ENCODE measurements at places on chromosomes 1 and 21. TPM values are rescaled to one million over a fixed set of nuclear protein-coding genes. Genes with fewer than 3 reads are reported as not detected.

GRCh38 chr1:108560874-108561459 lies 1.1 kb downstream of the EEIG2 start:
- H3K27me3 ChIP-seq: no peaks in the 10 kb centered on the region
- no peaks in the 10 kb centered on the region for H3K36me3 ChIP-seq
- H3K27ac ChIP-seq: peak overlapping the region; percentile 2
- no peak for DNase-seq
- H3K4me1 ChIP-seq: peaks cover 21% of the 10 kb centered on the region

DNA sequence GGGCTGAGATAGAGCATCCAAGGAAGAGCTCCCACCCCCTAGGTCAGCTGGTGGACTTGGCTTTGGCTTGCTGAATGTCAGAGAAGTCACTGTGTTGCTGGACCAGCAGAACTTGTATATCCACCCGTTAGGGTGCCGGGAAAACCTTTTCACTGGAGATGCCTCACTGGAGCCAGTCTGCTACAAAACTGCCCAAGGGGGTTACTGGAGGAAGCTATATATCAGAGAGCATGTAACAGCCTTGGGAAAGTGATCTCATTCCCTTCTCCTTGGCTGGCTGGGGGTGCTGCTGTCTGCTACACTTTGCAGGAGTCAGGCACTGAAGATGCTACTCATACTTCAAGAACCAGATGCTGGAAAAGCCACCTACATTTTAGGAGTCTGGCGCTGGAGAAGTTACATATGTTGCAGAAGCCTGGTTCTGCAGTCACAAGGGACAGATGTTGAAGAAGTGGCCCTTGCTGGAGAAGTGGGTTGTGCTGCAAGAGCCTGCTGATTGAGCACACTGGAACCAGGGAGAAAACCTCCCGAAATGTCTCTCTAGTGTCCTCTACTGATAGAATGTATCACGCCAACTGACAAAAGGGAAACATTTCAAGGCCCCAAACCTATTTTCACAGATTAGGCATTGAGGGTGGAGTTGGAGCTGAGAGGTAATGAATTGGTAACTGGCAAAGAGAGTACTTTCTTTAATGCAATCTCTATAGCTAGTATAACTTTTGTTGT lies 250.6 kb downstream of the SPATA17 start:
- H3K27me3 ChIP-seq: no peaks in the 10 kb centered on the region
- H3K27ac ChIP-seq: no peak overlapping the region
- no peaks in the 10 kb centered on the region for H3K36me3 ChIP-seq
- DNase-seq: no peak

DNA sequence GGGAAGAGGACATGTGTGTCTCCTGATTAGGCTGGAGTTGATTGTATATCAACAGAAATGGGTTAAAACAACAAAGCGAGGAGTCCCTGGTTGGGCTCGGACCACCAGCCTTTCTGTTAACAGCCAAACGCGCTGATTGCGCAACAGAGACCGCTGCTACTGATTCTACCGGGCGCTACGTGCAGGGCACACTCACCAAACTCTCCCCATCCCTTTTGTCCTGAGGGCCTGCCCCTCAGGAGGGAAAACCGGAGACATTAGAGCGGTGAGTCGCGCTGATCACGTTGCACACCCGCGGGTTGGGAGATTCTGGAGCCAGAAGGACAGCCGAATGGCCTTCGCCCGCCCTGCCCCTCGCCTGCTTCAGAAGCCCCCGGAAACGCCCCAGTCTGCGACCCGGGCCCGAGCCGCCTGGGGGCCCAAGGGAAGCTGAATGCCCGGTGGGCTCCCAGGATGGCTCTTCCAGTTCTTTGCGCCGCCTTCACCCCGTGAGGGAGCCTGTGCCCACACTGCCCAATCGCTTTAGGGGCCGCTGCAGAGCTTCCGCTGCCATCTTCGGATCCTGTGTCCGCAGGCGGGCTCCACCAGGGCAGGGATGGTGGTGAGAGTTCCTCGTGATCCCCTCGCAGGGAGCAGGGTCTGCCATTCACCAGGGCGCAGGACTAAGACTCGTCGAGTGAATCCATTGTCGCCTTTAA lies 165.4 kb upstream of the NBPF11 start:
- peaks cover 21% of the 10 kb centered on the region for H3K27me3 ChIP-seq
- H3K27ac ChIP-seq: no peak overlapping the region
- no peak for DNase-seq
- H3K36me3 ChIP-seq: no peaks in the 10 kb centered on the region
- H3K4me3 ChIP-seq: no peak overlapping the region

DNA sequence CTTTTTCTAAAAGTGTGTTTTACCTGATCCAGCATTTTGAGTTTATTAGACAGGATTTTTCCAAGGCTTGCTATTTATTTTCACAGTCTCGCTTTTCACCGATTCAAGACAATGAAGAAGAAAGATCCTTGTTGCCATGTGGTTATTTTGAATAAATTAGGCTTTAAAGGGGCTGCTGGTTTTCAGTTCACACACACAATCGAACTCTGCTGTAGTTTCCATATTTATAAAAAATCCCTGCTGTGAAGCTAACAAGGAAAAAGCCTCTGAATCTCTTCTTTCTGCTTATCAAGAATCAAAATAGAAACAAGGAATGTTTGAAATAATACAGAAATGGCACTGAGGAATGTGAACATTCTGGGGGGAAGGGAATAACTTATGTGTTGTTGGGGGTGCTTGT lies 102.5 kb upstream of the KAZN start:
- no peaks in the 10 kb centered on the region for H3K4me1 ChIP-seq
- DNase-seq: no peak
- no peak overlapping the region for H3K27ac ChIP-seq
- H3K4me3 ChIP-seq: no peak overlapping the region
- H3K27me3 ChIP-seq: no peaks in the 10 kb centered on the region

GRCh38 chr1:113904293-113904673 lies 316 bp downstream of the AP4B1 start:
- H3K4me1 ChIP-seq: peaks cover 18% of the 10 kb centered on the region
- peak overlapping the region; percentile 88 for H3K4me3 ChIP-seq
- peaks cover 42% of the 10 kb centered on the region for H3K36me3 ChIP-seq

GRCh38 chr21:29943885-29944284 lies 4.1 kb upstream of the GRIK1 start:
- DNase-seq: no peak
- H3K4me3 ChIP-seq: no peak overlapping the region
- no peaks in the 10 kb centered on the region for H3K36me3 ChIP-seq

DNA sequence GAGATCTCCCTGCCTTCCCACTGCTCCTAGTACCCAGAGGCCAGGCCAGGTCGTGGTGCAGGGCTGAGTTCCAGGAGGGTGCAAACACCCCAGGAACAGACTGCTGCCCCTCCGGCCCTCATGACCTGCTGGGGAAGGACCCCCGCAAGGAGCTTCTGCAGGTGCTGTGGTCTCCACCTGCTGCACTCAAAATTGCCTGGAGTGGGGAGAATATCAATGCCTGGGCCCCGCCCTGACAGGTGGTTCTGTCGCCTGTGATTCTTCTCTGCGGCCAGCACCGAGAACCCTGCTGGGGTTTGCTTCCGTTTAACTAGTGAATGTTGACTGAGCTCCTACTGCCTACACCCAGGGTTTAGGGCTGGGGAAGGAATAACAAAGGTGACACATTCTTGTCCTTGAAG lies 2.1 kb upstream of the TFF3 start:
- no peak for DNase-seq
- no peaks in the 10 kb centered on the region for H3K27me3 ChIP-seq
- no peaks in the 10 kb centered on the region for H3K36me3 ChIP-seq

DNA sequence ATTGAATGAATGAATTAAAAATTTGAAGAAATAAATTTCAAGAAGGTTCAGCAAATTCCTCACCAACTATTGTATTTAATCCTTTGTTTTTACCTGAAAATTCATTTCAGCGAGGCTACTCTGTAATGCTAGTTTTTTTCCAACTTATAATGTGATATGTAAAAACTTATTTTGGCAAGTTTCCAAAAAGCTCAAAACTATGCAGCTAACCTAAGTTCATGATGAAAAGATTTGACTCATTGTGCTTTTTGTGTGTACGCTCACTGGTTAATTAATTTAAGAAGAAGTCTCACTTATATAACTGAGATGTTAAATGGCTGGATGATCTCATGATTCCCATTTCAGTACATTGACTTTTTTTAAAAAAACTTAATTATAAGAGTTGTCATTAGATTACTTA lies 196.0 kb upstream of the SAMSN1 start:
- DNase-seq: no peak
- no peaks in the 10 kb centered on the region for H3K27me3 ChIP-seq
- no peaks in the 10 kb centered on the region for H3K4me1 ChIP-seq
- no peaks in the 10 kb centered on the region for H3K36me3 ChIP-seq

Gene ECM1
- total RNA-seq: 0.71 TPM

All from thymus (tissue), 14 donors.